NCI-H510A (cell line): ENCODE measurements at places on chromosomes 7 and 10.

GRCh38 chr7:123437447-123437995, 96.9 kb downstream of the IQUB start:
- DNase-seq = no peak

DNA sequence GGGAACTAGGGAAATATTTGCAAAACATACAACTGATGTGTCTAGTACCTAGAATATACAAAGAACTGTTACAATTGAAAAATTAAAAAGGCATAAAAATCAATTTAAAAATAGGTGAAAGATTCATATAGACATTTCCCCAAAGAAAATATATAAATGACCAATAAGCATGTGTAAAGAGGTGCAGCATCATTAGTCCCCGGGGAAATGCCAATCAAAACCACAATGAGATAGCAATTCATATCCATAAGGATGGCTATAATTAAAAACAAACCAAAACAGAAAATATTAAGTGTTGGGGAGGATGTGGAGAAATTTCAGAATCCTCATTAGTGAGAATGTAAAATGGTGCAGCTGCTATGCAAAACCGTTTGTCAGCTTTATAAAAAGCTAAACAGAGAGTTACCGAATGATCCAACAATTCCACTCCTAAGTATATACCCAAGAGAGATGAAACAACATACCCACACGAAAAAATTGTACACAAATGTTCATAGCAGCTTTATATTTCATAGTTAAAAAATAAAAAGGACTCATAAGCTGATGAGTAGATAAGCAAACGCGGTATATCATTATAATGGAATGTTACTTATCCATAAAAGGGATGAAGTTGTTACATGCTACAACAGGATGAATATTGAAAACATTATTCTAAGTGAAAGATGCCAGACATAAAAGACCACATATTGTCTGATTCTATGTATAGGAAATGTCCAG, 210.1 kb upstream of the INHBA start:
- DNase-seq = no peak

DNA sequence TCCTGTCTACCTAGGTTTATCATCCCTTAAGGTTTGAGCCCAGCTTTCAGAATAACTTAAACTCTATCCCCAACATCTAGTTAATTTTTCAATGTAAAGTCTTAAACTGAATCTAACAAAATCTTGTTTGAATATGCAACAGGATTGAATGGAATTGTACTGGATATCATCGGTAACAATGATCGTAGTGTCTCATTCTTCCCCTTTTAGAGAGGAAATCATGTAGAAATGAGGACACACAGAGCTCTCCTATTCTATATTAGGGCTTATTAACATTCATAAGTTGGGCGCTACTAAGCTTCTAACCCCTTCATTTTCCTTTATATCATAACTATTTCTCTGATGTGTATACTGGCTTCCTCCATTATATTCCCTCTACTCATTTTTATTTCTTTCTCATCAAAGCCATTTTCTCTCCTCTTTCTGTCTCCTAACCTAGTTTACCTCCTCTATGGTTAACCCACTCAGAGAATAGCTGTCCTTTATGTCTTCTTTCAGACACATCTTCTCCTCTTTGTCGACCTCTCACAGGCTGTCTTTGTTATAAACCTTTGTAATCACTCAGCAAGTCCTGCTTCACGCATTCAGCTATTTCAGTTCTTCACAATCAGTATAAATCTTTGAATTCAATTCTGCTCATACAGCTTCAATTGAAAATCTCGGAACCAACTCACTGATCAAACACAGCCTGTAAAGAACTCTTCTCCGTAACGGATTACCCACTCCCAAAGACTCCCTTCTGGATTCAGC, 1019.0 kb upstream of the C7orf33 start:
- DNase-seq = no peak

DNA sequence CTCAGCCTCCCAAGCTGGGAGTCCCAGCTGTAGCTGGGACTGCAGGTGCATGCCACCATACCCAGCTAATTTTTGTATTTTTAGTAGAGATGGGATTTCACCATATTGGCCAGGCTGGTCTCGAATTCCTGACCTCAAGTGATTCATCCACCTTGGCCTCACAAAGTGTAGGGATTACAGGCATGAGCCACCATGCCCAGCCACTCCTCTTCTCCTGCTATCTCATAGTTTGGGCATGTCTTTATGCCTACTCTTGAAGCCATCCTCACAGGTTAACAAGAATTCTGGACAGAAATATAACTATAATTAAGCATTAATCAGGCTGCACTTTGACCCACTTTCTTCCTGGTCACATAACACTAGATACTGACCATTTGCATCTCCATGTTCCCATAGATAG, 28.6 kb upstream of the C10orf67 start:
- DNase-seq = no peak

DNA sequence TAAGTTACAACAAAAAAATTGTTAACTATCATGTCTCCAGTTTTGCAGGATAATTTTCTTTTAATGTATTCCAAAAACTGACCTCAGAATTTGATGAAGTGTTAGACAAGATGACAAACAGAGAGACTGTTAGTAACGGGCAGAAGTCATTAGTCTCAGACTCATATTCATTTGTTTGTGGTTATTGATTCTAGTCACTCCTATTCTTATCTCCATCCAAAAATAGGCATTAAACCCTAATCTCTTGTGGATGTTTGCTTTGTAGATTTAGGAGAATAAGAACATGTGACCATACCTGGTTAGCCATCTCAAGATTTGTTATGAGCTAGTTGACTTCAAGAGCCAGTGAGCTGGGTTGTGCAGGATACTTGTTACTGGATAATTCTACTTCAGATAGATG, 261.1 kb downstream of the AUTS2 start:
- DNase-seq = no peak

DNA sequence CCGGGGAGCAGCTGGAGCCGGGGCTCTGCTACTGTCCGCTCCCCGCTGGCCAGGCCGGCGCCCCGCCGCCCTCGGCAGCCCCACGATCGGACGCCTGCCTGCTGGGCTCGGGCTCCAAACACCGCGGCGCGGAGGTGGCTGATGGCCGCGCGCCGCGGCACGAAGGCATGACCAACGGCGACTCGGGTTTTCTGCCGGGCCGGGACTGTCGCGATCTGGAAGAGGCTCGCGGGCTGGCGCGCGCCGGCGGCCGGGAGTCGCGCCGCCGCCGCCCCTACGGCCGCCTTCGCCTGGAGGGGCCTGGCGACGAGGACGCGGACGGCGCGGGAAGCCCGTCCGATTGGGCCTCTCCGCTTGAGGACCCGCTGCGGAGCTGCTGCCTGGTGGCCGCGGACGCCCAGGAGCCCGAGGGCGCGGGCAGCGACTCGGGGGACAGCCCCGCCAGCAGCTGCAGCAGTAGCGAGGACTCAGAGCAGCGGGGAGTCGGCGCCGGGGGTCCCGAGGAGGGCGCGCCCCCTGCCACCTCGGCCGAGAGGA, 570 bp downstream of the TBC1D12 start:
- peak; percentile 13 for DNase-seq

GRCh38 chr10:131067690-131068089, 243.8 kb downstream of the TCERG1L start:
- no peak for DNase-seq

GRCh38 chr10:72272689-72273409, 875 bp upstream of the DDIT4 start:
- peak; percentile 88 for DNase-seq

- no peak for DNase-seq
These were observed 31.0 kb upstream of the PFKP start for GRCh38 chr10:3036155-3037021.

GRCh38 chr7:46134795-46135194, 213.7 kb upstream of the IGFBP3 start:
- no peak for DNase-seq

- DNase-seq = no peak
These were observed 151.3 kb downstream of the TRIL start for GRCh38 chr7:28806841-28807240.

DNA sequence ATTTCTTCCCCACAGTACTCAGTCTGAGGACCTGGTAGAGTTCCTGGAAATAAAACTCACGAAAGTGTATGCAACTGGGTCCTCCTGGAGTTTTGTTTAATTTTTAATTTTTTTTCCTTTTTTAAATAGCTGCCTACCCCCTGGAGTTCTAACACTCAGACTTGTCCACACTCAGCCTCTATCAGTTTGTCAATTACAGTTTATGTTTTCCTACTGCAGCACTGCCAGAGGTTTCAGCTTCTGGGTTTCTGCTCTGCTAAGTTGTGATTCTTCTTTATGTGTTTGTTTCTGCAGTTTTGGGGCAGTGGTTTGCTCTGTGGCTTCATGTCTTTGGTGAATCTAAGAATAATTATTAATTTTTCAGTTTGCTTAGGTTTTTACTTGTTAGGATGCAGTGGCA, 59.2 kb downstream of the TBC1D12 start:
- DNase-seq = no peak

- DNase-seq = no peak
These were observed 513.4 kb downstream of the ANKRD7 start for GRCh38 chr7:118737935-118738334.

DNA sequence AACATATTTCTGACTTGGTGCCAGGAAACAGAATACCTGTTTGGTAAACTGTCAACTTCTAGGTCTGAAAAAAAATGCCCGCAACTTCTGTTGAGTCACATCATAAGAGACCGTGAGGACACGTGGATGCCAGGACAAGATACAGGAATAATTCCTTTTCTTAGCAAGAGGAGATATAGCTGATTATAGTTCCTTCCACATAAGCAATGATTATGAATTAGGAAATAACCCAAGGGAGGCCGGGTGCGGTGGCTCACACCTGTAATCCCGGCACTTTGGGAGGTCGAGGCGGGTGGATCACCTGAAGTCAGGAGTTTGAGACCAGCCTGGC, 75.2 kb downstream of the CDC123 start:
- no peak for DNase-seq

DNA sequence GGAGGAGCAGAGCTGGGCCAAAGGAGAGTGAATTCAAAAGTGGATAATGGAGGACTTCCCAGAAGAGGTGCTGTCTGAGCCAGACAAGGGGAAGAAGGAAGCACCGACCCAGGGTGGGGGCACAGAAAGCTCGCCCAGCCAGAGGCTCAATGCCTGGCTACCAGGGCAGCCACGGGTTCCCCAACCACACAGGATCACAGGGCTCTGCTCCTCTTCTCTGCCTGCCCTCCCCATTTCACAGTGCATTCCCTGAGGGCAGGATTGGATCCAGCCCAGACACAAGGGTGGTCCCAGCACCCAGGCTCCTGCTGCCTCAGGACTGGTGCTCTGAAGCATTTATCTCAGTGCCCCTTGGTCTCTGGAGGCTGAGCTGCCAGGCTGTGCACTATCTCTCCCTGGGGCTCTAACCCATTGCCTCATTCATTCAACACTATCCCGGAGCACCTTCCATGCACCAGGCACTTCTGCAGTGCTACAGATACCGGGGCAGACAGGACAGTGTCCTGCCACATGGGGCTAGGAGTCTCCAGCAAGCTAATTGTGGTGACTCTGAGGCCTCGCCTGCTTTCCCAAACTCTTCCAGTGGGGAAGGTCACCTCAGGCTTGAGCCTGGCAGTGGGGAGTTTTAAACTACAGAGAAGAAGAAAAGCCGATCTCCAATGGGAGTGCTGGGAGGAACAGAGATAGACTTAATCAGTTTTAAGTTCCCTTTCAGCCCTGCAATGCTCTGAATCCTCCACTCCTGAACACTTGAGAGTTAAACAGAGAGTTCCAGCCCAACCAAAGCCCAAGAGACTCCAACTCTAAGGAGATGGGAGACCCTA, 201.8 kb upstream of the ZMIZ1 start:
- no peak for DNase-seq

- DNase-seq = no peak
These were observed 138.8 kb upstream of the SHH start for GRCh38 chr7:155950898-155951553.

DNA sequence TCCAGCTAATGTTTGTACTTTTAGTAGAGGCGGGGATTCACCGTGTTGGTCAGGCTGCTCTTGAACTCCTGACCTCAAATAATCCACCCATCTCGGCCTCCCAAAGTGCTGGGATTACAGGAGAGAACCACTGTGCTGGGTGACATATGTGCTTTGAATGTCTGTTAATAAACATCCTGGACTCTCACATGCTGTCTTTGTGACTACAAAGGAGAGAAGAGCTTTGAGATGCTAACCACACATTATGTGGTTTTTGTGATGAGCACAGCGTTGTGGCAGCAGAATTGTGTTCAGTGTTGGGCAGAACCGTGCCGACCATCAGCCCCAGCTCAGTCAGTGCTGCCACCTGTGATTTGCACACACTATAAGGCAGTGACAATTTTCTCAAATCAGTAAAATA, 500.1 kb upstream of the KLF6 start:
- DNase-seq = no peak

- DNase-seq = peak; percentile 80
These were observed 2.5 kb upstream of the SLIT1 start for GRCh38 chr10:97188261-97188711.

DNA sequence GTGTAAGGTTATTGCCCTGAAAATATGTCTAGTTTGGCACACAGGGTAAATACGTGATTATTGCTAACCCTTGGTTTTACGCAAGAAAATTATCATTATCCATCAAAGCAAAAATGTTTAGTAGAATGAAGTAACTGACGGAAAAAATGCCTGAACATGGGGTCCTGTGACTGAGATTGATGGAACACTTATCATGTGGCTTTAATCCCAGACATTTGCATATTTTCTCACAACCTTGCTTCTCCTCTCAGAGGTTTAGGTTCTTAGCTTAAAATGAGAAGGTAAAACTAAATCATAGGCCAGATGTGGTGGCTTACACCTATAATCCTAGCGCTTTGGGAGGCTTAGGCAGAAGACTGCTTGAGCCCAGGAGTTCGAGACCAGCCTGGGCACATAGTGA, 1010.7 kb downstream of the LRMDA start:
- no peak for DNase-seq

- no peak for DNase-seq
These were observed 156.1 kb upstream of the CTBP2 start for GRCh38 chr10:125316436-125316835.

- DNase-seq = no peak
These were observed 21.9 kb upstream of the VSIR start for GRCh38 chr10:71795248-71795647.

DNA sequence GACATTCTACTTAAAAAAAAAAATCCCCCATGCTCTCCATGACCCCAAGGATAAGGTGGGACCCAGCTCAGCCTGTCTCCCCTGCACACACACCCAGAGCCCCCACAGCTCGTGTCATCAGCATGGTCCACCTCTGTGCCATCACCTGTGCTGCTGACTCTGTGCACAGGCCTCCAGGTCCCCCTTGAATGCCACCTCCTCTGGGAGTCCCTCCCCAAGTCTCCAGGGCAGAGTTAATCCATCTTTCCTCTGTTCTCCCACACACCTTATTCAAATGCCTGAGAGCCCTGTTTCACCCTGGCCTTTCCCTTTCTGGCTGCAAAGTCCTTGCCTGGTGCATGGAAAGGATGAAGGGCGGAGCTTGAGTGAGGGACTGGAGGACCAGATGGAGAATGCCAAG, 194.1 kb upstream of the LYZL2 start:
- DNase-seq = no peak

- no peak for DNase-seq
These were observed 292.3 kb downstream of the SORCS1 start for GRCh38 chr10:106872176-106872575.
